Kidney (tissue), 22 donors: ENCODE measurements at places on chromosomes 5 and 9.

DNA sequence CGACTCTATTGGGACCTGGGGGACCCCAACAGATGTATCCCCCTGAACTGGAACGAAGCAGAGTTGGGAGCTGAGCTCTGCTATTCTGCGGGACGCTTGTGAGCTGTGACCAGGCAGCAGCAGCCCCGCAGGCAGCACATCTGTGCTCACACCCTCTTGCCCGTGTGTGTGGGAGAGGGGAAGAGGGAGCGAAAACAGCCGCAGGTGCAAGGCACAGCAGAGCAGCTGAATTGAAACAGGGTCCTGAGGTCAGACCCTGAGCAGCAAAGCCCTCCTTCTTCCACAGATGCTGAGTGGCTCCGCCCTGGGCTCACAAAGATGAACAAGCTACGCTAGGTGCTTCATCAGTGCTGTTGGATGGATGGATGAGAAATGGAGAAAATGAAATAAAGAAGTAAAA, 198.7 kb downstream of the HSPA4 start:
- no peak for DNase-seq

DNA sequence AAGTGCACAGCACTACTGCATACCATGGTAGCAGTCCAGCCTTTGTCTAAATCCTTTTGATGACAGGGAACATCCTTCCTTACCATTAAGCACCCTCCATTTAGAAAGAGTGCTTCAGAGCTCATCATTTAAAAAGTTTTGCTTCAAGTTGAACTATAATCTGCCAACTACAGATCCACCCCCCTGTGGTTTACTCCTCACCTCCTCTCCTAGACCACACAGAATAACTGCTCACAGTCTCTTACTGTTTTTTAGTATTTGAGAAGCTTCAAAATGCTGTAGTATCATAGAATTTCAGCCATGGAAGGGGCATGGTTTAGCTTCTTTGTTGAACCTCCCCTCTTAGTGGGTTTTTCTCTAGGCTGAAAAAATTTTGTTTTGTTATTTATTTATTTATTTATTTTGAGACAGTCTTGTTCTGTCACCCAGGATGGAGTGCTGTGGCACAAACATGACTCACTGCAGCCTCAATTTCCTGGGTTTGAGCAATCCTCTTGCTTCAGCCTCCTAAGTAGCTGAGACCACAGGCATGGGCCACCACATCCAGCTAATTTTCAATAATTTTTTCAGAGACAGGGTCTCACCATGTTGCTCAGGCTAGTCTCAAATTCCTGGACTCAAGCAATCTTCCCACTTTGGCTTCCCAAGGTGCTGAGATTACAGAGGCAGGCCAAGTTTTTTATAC, 384.3 kb upstream of the RFX3 start:
- no peak for DNase-seq

DNA sequence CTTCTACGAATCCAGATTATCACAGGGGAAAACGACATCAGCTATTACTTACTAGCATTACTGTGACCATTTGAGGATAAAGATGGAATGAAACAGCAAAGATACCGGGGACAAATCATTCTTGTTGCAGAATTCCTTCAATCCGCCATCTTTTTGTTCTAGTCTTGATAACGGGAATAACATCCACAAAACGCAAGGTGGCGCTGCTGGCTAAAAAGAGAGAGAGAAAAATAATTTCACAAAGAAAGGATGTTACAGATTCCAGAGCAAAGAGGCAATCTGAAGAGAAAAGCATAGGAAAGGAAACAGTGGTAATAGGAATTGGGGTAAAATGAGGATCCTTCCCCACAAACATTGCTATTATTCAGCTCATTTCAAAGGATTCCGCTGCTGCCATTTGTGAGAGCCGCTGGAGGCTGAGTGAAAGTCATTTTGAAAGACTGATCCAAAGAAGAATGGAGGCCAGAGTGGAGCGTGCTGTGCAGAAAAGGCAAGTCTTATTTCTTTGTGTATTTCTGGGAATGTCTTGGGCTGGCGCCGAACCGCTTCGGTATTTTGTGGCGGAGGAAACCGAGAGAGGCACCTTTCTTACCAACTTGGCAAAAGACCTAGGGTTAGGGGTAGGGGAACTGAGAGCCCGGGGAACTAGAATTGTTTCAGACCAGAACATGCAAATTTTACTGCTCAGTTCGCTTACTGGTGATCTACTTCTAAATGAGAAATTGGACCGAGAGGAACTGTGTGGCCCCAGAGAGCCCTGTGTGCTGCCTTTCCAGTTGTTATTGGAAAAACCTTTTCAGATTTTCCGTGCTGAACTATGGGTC, at the start of gene PCDHB7:
PCDHB7 (plus strand) TSS at position 264 of the 824 bp plus-strand sequence; CDS start at position 456, 192 bp downstream.
- DNase-seq: peak; percentile 57

DNA sequence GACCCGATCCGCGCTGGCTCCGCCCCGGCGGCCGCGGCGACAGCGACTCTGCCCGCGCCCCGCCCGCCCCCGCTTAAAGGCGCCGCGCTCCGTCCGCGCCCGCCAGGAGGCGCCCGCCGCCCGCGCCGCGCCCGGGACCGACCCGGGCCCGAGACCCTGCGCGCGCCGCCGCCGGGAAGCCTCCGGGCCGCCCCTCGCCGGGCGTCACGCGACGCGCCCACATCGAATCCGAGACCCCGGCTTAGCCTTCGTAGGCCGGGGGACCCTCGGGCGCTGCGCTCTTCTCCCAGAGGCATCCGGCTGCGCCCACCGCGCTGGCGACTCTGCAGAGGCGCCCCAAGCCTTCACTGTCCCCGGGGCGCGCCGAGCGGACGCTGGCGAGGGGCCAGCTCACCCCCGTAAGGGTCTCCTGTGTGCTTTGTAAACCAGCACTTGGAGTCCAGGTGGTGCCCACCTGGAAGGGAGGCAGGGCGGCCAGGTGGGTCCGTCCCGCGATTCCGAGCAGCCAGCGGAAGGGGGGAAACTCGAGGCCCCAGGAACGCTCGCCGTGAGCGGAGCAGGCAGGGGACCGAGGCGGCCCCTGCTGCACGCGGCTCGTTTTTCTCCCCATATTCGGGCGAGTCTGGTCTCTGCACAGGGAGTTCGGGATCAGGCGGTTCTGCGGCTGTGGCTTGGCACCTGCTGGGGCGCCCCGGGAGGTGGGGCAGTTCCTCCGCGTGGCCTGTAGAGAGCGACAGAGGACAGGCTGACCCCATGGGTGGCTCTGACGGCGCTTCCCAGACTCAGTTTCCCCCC, 423 bp upstream of the ABCA2 start:
- DNase-seq: peak; percentile 84

- DNase-seq: no peak
Observed at GRCh38 chr9:79955300-79955699, 383.5 kb downstream of the TLE4 start.
